ENCODE measurements at places on chromosomes 2 and 18.

GRCh38 chr2:236670235-236670620 lies 100.6 kb downstream of the ACKR3 start:
- no peak for DNase-seq

- DNase-seq: no peak
These were observed 220.6 kb upstream of the COPS8 start for GRCh38 chr2:236865052-236865451.

- no peak for DNase-seq
These were observed 44.9 kb downstream of the MYO7B start for GRCh38 chr2:127580167-127581049.

- no peak for DNase-seq
These were observed 335.1 kb upstream of the ZNF521 start for GRCh38 chr18:25686960-25687500.

- no peak for DNase-seq
These were observed 45.7 kb downstream of the ARL5A start for GRCh38 chr2:151782378-151783132.

DNA sequence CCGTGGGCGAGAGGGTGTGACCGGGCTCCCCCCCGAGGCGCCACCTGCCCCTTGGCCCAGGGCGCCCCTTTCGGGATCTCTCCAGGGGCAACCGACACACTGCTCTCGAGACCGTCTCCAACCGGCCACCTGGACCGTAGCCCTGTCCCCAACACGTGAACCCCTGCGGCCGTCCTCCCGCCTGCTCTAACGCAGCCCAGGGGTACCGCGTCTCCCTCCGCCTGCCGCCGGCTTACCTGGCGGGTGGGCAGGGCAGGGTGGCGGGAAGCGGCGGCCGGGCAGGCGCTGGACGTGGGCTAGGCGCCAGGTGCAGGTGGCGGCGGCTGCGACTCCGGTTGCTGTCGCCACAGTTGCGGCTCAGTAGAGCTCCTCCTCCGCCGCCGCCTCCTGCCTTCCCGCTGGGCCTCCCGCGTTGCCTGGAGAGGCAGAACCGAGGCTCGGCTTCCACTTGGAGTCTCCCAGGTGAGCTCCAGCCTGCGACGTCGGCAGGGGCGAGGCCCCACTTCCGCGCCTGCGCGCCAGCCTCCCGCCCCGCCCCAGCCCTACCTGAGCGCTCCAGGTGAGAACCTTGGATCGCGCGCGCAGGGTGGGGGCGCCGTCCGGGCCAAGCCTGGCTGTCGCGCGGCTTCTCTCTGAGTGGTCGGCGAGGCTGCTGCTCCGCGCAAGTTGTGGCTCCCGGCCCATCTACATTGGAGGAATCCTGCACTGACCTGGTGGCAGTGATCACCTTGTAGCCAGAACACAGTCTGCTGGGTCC lies at the start of gene GALNT3:
GALNT3 (minus strand) TSS at position 469 of the 757 bp plus-strand sequence. CDS start 23,547 bp downstream, outside the sequence.
- peak; percentile 88 for DNase-seq

GRCh38 chr2:136214307-136215200 lies 96.6 kb upstream of the CXCR4 start:
- no peak for DNase-seq

DNA sequence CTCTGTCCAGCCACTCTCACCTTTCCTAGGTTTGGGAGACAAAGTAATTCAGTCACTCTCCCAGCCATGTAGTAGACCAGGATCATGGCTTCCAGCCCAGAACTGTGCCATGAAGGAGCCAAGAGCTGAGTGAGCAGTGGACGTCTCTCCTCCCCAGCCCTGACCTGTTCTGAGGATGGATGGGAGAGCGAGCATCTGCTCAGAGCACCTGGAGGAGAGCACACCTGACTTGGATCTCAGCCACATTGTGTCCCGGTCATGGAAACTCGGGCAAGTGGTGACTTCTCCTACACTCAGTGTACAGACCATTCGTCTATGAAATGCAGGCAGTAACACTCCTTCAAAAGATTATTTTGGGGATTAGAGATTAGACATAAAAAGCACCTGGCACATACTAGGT lies 299.7 kb downstream of the TNS1 start:
- DNase-seq: no peak

DNA sequence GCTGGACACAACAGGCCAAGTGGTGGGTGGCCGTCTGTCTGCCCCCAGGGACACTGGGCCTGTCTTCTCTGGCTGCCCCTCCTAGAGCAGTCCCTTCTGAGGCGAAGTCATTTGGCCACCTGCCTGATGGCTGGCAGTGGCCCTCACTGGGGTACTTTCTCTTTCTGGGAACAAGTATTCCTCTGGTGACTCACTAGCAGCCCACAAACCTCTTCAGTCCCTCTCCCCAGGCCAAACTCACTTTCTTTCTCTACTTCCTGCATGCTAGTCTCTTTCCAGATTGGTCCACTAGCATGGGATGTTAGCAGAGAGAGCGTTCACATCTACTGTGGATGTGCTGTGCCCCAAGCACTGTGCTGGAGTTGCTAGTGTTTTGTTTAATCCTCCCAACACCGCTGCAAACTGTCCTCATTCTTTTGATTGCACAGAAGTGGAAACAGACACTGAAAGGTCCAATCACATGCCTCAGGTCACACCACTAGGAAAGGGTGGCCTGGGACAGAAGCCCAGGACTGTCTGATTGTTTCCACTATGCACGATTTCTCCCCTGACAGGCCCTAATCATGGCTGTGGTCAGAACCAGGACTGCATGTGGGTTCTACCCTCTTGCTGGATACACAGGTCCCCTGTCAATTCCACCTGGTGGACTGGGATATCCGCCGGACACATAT lies 5.2 kb downstream of the DYSF start:
- no peak for DNase-seq

DNA sequence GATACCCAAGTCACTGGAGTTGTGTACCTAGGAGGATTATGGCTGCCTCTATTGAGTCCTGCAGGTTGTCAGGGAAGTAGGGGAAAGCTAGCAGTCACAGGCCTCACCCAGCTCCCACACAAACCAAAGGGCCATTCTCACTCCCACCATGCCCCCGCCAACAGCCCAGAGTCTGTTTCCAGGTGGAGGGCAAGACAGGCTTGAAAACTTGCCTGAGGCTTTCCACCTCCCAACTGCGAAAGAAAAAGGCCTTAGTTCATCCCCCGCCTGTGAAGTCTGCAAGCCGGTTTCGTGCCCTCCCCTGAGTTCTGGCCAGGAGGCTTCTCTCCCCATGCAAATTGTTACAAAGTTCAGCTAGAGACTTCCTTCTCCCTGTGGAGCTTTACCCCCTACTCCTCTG lies 270.3 kb downstream of the TXNL1 start:
- DNase-seq: no peak

GRCh38 chr2:28164280-28164801 lies 228.3 kb upstream of the FOSL2 start:
- no peak for DNase-seq

DNA sequence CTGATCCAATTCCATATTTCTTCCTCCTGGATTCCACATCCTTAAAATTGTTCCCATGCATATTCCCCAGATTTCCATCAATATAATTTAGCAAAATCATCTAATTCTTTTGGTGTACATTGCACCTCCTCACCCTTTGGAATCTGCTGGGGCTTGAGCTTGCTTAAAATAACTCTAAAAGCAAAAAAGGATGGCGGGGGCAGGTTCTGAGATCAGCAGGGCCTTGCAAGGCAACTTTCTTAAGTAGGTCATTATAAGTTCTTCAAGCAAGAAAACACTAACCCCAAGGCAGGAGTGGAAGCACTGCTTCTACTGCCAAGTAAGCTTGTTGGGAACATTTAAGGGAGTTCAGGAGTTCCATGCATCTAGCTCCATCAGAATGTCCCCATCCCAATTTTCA lies 254.3 kb upstream of the CCDC68 start:
- no peak for DNase-seq

- no peak for DNase-seq
These were observed 128.5 kb downstream of the EPHA4 start for GRCh38 chr2:221443645-221444044.

GRCh38 chr2:45794134-45794617 lies 142.7 kb downstream of the PRKCE start:
- no peak for DNase-seq

- no peak for DNase-seq
These were observed 2.6 kb downstream of the SCN7A start for GRCh38 chr2:166491461-166491860.

GRCh38 chr2:43306197-43306596 lies 79.8 kb upstream of the ZFP36L2 start:
- no peak for DNase-seq

DNA sequence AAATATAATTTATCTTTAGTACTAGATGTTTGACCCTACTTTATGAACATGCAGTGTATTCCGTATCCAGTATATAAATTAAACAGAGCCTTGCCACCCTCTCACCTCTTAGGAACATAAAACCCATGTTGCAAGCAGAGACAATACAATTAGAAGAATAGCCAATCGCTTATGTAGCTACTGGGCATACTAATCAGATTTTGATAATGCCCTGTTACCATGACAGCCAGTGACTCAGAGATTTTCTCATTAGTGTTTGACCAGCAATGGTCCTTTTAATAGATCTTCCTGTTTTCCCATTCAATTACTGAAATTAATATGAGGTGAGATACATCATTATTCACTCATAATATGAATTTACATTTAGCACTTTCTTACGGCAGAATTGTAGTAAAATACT lies 547.3 kb upstream of the VWC2L start:
- DNase-seq: no peak

GRCh38 chr2:29920631-29921559 lies 491 bp downstream of the ALK start:
- no peak for DNase-seq

DNA sequence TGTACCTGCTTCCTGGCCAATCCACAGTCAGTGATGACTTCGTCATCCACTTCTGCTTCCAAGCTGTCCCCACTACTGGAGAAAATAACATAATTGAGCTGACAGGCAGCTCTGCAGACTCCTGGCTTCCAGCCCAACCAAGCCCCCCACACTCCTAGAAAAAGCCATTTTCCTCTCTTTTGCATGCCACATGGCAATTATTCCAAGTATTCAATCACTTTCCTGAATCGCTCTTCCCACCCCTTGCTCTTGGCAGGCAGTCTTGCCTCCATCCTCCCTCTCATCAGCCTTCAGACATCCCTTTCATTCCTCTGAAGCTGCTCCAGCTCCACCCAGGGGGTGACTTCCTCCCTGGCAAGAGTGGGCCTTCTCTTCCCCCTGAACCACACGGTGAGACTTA lies 14.3 kb upstream of the ST8SIA5 start:
- no peak for DNase-seq

GRCh38 chr18:58391231-58391825 lies 237.6 kb downstream of the ALPK2 start:
- no peak for DNase-seq

GRCh38 chr18:5601188-5601624 lies 57.4 kb upstream of the EPB41L3 start:
- DNase-seq: peak; percentile 9

- no peak for DNase-seq
These were observed 20.9 kb upstream of the DNMT3A start for GRCh38 chr2:25362434-25363145.

DNA sequence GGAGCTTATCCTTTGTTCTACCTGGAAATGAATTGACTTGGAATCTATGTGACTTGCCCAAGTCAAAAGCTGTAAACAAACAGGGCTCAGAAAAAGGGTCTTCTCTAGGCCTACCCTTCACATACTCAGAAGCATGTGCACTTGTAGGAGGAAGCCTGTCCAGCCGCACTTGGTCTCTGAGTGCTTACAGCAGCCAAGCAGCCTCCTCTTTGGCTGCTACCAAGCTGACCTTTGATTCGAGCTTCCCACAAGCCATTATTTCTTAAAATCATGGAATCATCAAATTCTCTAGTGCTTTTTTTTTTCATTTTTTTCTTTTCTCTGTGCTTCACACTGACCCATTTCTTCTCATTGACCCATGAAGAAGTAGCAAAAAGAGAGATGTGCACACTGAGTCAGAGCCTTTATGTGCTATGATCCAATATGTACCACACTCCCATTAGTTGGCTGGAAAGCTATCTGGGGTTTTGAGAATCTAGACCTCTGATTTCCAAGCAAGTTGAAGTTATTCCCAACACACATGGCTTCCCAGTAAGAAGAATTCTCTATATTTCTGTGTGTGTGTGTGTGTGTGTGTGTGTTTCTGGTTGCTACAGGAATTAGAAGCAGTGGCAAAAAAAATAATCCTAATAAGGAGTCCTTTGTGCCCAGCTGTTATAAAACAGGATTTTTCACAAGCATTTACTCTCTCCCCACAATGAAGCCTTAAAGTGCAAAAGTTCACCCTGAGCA lies 550.3 kb upstream of the TNP1 start:
- DNase-seq: no peak

DNA sequence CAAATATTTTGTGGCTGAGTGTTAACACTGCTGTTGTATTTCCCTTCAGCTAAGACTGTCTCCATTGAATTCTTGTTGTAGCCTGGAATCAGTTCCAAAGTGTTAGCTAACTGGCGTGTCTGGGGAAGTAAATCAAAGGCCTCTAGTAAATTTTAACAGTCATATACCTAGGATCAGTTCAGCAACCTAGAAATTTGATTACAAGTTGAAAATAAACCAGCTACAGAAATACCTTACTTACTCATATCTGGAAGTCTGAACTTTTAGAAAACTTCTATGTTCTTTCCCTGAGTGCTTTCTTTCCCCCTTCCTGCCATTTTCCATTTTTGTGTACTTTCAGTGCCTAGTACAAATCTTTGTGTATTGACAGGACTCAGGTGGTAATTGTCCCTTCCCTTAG lies 396.7 kb upstream of the DCC start:
- DNase-seq: no peak

- DNase-seq: no peak
These were observed 5.9 kb upstream of the SCYGR2 start for GRCh38 chr2:227592694-227593387.

DNA sequence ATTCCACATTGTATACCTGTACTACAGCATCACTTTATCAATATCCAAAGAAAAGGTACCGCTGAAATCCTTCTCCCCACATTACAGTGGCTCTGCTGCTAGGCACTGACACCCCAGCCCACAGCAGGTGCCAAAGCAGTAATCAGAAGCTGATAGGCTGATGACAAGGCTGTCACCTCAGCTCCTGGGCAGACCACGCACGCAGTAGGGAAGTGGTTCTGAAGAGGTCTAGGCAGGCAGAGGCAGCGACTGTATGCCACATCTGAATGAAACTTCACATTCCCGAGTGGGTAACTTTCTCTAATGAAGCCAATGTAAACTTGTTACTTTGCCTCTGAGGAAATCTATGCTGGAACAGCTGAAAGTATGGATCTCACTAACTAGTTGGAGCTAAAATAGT lies 113.0 kb downstream of the MEP1B start:
- no peak for DNase-seq

DNA sequence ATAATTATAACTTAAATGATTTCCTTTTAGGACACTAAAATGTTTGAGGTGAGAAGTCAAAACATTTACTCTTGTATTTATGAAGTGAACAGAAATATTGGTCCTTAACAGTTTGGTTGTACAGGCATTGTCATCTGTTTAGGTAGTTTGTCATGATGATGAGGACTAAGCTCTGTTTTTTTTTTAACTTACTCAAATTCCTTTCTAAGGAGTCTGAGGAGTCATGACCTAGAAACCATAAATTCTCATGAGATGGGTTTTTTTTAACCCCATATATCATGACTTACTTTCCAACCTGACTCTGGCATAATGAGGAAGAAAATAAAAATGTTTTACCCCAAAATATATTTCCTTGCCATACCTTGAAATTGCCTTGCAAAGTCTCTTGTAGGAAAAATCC lies 1176.2 kb downstream of the SUCLG1 start:
- DNase-seq: no peak

- no peak for DNase-seq
These were observed 52.8 kb upstream of the SPP2 start for GRCh38 chr2:233997707-233998106.

GRCh38 chr2:241597561-241597960 lies 39.0 kb downstream of the BOK start:
- no peak for DNase-seq

GRCh38 chr2:224038049-224038829 lies 847 bp downstream of the SERPINE2 start:
- peak; percentile 73 for DNase-seq
